ENCODE measurements at places on chromosomes 2 and 18.

DNA sequence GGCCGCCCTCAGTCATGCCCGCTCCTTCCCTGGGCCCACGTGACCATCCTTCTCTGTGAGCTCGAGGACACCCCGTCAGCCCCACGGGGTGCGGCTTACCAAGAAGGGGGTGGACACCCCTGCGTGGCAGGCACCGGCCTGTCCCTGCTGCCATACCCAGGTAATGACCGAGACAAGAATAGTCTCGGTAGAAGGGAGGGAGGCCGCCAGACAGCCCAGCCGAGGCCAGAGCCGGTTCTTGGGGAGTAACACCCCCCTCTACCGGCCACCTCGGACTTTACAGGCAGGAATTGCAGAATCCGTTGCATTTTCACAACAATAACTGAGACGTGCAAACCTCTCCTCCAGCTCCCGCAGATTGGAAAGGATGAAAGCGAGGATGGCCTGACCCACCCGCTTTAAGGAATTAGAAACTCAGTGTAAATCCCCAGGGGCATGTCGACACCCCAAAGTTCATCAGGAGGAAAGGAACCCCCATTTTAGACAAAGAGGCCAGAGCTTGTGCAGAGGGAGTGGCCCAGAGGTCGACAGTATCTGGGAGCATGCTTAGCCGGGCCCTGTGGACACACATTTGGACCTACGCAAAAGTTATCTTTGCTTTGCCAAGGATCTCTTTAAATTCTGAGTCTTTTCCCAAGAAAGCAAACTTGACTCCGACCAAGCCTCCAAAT lies 60.1 kb upstream of the GLI2 start:
- DNase-seq, result peak; percentile 52

DNA sequence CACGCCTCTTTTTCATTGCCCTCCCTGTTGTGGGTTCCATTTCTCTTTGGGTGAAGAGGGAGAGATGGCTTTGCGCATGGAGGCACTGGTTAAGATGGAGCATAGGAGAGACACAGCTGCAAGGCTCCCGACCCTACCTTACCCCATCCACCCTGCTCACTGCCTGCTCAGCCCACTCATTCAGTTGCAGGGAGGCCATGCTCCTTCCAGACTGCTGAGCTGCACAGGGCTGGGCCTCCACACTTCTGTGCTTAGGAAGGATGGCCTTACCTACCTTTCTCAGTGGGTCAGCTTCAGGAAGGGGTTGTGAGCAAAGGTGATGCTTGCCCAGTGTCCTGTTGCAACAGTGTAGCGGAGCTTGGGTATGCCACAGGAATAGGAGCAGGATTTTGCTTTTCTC lies 127.8 kb downstream of the CTIF start:
- DNase-seq, result no peak

- DNase-seq, result no peak
These were observed 257.5 kb downstream of the SETBP1 start for GRCh38 chr18:44937960-44938719.

DNA sequence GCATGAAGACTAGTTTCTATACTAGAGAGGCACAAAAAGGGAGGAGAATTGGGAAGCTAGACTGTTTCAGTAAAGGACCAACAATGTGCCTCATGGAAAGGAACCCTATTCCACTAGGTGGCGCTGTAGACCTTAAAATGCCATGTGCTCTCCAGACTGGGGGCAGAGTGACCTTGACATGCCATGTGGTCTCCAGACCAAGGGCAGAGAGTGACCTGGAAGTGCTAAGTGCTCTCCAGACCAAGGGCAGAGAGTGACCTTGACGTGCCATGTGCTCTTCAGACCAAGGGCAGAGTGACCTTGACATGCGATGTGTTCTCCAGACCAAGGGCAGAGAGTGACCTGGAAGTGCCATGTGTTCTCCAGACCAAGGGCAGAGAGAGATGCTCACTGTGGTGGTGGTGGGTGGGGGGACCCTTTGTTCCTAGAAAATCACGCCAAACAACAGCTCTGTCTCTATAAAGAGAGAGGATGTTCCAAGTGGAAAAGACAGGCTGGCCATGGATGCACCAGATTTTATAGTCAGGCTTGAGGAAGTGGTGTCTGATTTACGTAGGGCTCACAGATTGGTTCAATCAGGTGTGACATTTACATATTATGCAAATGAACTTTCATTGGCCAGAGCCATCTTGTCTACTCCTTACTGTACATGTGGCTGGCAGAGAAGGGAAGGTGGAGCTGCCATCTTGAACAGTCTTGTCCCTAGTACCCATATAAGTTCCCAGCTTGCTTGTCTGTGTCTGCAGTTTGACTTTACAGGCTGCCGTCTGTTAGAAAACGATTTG lies 344.0 kb upstream of the DDX18 start:
- peak; percentile 44 for DNase-seq

- no peak for DNase-seq
These were observed 106.2 kb downstream of the MREG start for GRCh38 chr2:215907147-215907546.

- no peak for DNase-seq
These were observed 6.0 kb downstream of the POU3F3 start for GRCh38 chr2:104859766-104860450.

DNA sequence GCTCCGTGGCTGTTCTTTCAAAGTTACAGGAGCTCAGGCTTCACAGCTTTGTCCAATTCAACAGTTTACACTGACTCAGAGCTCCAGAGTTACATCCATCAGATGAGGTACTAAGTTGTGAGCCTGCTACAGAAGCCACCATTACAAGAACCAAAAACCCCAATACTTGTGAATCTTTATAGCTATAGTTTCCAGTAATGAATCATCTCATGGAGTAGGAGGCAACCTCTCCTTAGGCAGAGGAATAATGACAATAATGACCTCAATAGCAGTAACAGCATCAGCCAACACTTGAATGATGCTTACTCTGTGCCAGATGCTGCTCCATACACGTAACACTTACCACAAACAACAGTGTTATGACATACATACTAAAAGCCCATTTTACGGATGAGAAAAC lies 3.6 kb downstream of the ZC3H8 start:
- no peak for DNase-seq

DNA sequence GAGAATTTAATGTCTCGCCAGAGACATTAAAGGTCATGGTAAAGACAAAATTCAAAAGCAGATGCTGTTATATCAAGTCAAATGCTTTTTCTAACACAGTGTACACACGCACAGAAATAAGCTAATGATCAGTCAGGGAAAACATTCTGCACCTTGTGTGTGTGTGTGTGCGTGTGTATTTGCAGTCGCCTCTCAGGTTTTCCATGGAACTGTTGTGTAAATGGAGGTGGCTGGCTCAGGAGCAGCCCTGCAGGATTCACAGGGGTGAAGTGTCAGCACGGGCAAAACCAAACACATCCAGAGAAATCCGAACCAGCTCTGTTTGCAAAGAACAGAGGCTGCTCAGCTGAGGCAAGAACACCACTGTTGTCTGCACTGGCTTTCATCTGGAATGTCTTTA lies 76.2 kb upstream of the YWHAQ start:
- peak; percentile 21 for DNase-seq

- DNase-seq, result no peak
These were observed 82.2 kb upstream of the SIX3 start for GRCh38 chr2:44859337-44859736.

- no peak for DNase-seq
These were observed 349.9 kb downstream of the TRIB2 start for GRCh38 chr2:13066676-13067075.

All from mesenchymal stem cell (in vitro differentiated cells and primary cell).